Foreskin fibroblast (primary cell): ENCODE measurements at places on chromosomes 12 and 14.
A peak's percentile ranks its signal among the peaks of the same experiment; 100 is the strongest.

- DNase-seq, result no peak
These were observed 173.3 kb downstream of the ANO2 start for GRCh38 chr12:5771756-5772155.

DNA sequence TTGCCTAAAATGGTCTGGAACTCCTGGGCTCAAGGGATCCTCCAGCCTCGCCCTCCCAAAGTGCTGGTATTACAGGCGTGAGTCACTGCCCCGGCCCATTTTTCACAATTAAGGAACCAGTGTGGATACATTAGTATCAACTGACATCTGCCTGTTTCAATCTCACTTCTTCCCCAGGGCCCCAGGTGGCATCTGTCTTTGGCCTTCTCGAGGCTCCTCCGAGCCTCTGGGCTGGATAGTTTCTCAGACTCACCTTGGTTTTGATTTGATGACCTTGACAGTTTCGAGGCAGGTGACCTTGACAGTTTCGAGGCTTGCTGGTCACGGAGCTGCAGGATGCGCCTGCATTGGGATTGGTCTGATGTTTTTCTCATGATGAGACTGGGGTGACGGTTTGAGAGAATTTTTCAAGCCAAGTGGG is 41.0 kb upstream of the NCOR2 start:
- DNase-seq, result peak; percentile 41

DNA sequence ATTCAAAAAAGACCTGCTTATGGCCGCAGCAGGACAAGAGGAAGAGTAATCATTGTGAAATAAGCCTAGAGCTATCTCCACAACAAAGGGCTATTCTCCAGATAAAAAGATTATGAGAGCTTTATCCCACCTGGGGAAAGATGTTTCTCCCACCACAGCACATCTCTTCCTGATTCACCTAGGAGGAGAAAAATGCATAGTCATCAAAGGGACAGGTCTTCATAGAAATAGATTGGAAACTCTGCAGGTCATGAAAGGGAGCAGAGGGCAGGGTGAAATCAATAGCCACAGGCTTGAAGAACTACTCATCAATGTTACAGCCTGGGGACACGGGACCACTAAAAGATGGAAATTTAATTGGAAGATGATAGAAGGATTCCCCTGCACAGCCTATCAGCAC is 453.8 kb upstream of the TMEM132C start:
- DNase-seq, result no peak

DNA sequence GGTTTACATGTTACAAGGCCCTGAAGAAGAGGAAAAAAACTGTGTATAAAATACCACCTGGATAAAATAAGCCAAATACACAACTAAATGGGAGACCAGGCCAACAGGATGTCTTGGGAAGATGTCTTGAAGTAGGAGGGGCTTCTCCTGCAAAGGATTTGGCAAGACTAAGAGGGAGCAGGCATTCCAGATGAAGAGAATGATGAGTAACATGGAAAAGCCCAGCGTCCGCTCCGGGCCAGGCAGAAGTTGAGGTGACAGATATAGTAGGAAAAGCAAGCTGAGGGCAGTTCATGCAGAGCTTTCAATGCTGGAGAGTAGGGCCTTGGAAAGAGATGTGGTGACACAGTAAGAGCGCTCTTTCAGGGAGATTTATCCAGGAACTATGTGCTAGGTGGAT is 16.1 kb upstream of the EIF4B start:
- no peak for DNase-seq

DNA sequence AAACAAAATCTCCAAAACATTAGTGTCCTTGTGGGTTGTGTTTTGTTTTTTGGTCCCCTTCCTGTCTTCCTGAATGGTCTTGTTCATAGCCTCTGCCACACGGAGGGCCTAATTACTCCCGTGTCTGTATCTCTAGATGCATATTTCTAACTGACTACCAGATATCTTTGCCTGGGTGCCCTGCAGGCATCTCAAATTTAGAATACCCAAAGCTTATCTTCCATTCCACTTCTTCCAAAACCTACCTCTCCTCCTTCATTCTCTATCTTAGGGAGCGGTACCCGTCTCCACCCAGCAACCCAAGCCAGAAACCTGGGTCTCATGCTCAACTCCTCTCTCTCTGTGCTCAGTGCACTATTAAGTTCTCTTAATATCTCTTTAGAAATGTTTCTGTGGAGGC is 10.9 kb upstream of the METAP2 start:
- no peak for DNase-seq

DNA sequence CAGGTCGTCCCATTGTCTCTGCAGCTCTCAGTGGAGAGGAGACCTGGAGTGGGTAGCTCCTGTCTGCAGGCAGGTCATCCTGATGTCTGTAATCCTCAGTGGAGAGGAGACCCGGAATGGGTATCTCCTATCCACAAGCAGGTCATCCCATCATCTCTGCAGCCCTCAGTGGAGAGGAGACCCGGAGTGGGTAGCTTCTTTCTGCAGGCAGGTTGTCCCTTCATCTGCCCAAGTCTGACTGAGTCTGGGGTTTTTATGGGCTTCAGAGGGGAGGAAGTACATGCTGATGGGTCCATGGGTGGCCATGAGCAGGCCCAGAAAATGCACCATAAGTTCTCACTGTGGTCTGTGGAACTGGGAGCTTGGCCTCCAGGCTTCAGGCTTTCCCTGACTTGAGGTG is 28.9 kb upstream of the PAPLN start:
- DNase-seq, result no peak

DNA sequence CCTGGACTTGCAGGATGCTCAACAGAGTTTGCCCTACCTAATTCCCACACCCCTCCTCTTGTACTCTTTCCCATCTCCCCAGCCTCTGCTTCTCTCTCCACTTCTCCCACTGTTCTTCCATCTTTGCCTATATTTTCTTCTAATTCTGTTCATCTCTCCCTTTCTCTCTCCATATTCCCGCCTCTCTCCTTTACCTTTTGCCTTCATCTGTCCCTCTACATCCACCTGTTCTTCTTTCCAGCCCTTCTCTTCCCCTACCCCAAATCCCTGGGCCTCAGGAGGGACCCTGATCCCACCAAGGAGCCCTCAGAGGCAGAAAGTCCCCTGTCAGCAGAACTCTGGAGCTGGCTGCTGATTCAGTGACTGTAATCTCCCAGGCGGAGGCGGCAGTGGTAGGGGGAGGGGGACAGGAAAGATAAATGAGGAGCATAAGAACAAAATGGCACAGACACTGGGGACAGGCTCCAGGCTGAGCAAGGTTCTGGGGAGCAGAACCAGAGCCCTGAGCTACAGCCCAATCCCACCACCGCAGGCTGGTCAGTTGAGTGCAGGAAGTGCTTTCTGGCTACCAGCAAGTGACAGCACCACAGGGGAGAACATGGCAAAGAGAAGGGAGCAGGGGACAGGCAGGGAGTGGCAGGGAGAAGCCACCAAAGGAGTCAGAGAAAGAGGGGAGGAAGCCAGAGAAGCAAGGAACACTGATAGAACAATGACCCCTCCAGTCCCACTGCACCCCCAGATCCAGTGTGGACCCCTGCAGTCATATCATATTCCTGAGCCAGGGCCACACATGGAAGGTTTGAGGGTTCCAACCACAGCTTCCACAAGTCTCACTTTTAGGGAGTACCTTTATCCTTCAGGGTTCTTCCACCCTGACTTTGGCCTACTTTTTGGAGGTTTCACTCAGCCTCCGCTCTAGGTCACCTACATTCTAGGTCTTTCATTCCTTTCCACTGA is 27.0 kb downstream of the SMUG1 start:
- DNase-seq, result peak; percentile 24

GRCh38 chr12:5026342-5026938 is 17.2 kb upstream of the KCNA5 start:
- DNase-seq, result no peak

GRCh38 chr12:46214668-46215436 is 54.0 kb downstream of the SLC38A1 start:
- DNase-seq, result no peak

DNA sequence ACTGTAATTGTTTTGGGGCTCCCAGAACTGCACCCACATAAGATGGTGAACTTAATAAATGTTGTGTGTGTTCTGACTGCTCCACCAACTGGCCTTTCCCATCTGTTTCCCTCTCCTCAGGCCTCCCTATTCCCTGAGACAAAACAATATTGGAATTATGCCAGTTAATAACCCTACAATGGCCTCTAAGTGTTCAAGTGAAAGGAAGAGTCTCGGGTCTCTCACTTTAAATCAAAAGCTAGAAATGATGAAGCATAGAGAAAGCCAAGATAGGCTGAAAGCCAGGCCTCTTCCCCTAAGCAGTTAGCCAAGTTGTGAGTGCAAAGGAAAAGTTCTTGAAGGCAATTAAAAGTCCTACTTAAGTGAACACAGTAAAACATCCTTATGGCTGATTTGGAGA is 13.4 kb downstream of the ACOT6 start:
- DNase-seq, result no peak
